ENCODE measurements at places on chromosomes 2 and 18.
A peak's percentile ranks its signal among the peaks of the same experiment; 100 is the strongest.

DNA sequence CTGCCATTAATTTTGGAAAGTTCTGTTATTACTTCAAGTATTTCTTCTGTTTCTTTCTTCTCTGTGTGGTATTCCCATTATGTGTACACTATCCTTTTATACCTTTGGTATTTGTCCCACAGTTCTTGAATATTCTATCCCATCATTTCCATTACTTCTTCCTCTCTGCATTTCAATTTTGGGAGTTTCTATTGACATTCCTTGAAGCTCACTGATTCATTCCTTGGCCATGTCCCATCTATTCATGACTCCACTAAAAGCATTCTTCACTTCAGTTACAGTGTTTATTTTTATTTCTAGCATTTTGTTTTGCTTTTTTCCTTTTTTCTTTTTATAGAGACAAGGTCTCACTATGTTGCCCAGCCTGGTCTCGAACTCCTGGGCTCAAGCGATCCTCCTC, 30.3 kb downstream of the PROC start:
- DNase-seq: no peak

GRCh38 chr2:238895891-238896600, 48.2 kb downstream of the TWIST2 start:
- DNase-seq: no peak

DNA sequence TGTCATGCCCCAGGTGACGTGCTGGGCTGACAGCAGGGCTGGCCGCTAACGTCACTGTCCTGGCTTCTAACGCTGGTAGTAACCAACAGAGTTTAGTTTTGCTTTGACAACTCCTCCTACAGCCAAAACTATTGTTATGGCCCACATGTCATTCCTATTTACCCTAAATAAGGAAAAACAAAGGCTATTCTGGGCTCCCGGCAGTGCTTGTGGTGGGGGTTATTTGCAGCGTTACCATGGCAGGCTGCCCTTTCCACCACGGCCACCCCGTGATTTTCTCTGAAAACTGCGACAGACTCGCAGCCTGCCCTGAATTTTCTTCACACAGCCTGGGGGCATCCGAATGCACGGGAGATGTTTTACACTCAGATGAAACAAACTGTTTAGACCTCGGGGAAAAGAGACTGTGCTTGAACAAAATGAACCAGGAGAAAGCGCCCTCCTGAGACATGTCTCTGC, 115.2 kb downstream of the FAM210A start:
- no peak for DNase-seq

DNA sequence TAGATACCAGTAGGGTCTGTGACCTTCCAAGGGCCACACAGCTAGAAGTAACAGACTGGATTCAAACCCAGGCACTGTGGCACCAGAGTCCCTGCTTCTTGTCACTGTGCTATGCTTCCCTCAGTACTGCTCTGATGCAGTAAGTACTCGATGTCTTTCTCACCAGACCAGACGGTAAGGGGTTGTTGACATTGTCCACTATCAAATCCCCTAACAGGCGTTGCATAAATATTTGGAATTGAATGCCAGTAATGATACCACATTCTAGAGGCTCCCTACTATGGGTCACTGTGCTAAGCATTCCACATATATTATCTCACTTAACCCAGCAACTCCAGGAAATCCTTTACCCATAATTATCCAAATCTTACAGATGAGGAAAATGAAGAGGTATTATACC, 223.1 kb downstream of the C1D start:
- no peak for DNase-seq

GRCh38 chr2:88321449-88322248, 130.8 kb downstream of the FOXI3 start:
- no peak for DNase-seq

DNA sequence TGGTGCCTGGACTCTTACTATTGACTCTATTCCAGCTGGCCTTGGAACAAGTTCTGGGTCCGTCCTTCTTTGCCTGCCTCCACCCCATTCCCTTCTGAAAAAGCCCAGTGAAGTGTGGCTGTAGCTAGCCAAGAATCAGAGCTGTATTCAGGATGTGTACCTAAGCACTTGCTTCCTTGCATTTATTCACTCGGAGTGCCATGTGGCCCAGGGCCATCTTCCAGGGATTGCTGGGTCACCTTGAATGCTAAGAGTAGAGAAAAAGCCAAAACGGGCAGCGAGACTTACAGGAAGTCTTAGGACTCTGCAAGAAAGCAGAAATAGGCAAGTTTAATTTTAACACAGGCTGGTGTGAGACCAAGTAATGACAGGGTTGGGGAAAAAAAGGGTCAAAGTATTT, 4.1 kb downstream of the ITGA6 start:
- no peak for DNase-seq

DNA sequence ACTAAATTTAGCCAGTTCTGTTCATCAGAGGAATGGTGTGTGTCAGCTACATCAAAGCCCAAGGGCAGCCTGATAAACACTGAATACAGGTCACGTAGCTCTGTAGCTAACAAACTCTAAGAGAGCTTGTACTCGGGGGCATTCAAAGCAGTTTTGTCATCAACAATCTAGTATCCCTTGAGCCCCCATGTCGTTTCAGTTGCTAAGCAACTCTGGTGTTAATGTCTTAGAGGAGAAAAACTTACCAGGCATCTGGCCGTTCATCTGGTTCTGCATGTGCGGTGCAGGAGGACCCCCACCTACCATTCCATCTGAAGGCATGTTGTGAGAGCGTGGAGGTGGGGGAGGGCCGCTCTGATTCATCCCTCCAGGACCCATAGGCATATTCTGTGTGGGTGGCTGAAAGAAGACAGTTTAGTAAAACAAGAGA, 33.1 kb downstream of the SS18 start:
- no peak for DNase-seq

GRCh38 chr2:232085164-232085563, 123.7 kb downstream of the DIS3L2 start:
- DNase-seq: no peak

- no peak for DNase-seq
Observed at GRCh38 chr2:182540252-182540651, 113.4 kb upstream of the PDE1A start.

DNA sequence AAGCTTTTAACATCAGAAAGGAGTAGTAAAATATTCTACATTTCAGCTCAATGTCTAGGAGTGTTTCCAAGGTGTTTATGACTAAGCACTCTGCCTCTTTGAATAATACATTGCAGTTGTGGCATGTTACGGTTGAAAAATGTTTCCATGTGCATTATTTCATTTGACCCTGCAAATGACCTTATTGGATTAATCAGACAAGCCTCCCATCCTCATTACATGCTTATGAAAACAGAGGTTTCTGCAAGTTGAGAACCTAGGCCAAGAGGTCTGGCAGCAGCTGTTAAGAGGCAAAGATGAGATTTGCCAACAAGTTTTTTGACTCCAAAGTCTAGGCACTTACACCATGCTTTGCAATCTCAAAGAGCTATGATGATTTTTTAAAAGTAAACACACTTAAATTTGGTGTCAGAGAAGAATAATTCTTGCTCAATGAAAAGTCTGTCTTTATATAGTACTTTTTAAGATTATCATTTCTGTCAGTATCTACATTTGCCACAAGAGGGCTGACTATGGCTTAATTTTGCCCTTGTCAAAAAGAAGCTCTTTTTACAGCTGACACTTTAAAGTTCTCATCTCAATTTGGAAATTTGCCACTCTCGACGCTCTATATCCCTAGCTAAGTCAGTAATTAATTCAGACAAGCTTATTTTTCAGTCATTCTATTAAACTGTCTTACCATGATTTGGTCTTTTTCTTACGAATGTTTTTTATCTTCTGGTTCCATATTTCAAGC, 260.6 kb downstream of the PAX3 start:
- DNase-seq: no peak

- no peak for DNase-seq
Observed at GRCh38 chr2:106143495-106144215, 50.4 kb downstream of the UXS1 start.

GRCh38 chr2:100281521-100282438, 40.5 kb downstream of the LONRF2 start:
- no peak for DNase-seq

- no peak for DNase-seq
Observed at GRCh38 chr18:8252371-8252770, 356.9 kb upstream of the RAB12 start.

GRCh38 chr18:79950515-79951341, 725 bp downstream of the SLC66A2 start:
- DNase-seq: peak; percentile 39

GRCh38 chr18:27707201-27707600, 469.7 kb downstream of the CDH2 start:
- no peak for DNase-seq

GRCh38 chr2:119792907-119793312, 33.2 kb downstream of the PTPN4 start:
- no peak for DNase-seq

DNA sequence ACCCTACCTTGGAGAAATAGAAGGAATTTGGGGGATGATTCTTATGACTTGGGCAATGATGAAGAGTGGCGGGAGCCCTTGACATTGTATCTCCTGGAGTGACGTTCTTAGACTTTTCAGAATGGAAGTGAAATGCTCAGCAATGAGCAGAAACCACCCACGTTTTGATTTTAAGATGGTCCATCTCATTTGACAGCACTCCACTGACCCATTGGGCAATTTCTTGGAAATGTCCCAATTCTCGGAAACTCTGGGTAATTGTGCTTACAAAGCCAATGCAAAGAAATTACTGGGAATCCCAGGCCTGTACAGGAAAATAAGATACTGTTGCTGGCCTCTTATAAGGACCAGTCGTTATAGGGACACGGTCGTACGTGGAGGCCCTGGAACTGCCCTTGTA, 170.0 kb upstream of the COPS8 start:
- DNase-seq: no peak

GRCh38 chr2:12044857-12045256, 298.4 kb downstream of the LPIN1 start:
- no peak for DNase-seq

- no peak for DNase-seq
Observed at GRCh38 chr2:7693246-7694075, 776.2 kb downstream of the RNF144A start.

GRCh38 chr2:226256709-226257376, 542.8 kb downstream of the IRS1 start:
- DNase-seq: no peak

DNA sequence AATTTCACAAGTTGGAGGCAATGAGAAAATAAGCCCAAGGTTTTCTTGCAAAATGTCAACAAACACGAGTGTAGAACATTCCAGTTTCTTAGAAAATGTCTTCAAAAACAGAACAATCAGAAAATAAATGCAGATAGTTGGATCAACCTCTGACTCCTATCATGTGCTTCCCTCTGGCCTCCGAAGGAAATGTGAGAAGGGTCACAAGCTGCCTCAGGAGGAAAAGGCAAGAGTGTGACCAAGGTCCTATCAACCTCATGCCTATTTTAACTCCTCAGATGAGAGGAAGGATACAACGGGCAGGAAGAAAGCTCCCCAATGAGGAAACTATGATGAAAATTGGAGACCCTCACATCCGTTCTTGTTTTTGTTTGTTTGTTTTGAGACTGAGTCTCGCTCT, 7.9 kb downstream of the SCYGR5 start:
- no peak for DNase-seq

GRCh38 chr2:232928551-232929302, 58.7 kb downstream of the SNORC start:
- DNase-seq: no peak

DNA sequence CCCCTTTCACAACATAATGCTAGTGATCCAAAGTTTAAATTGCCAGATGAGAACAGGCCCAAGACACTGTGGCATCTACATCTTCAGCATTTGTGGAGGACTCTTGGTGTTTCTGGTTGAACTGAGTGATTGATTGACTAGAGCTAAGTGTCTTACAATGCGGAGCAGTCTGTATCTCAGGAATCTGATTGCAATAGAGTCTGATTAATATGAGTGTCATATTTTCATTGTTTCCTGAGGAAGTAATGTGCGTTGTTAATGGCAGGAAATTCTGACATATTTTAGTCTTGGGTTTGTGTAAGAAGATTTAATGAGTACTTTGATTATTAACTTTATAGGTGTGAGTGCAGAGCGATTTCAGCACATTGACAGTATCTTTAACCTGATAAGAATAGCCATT, 82.0 kb upstream of the PROKR1 start:
- no peak for DNase-seq

DNA sequence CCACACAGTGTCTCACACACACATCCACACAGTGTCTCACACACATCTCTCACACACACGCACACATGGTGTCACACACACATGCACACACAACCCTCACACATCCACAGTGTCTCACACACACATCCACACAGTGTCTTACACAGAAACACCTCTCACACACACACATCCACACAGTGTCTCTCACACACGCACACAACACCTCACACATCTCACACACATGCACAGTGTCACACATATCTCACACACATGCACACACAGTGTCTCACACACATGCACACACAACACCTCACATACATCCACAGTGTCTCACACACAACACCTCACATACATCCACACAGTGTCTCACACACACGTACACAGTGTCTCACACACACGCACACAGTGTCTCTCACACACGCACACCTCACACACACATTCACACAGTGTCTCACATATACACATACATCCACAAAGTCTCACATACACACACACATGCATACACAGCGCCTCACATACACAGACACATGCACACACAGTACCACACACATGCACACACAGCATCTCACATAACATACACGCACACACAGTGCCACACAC, 473.9 kb upstream of the HS6ST1 start:
- DNase-seq: no peak

DNA sequence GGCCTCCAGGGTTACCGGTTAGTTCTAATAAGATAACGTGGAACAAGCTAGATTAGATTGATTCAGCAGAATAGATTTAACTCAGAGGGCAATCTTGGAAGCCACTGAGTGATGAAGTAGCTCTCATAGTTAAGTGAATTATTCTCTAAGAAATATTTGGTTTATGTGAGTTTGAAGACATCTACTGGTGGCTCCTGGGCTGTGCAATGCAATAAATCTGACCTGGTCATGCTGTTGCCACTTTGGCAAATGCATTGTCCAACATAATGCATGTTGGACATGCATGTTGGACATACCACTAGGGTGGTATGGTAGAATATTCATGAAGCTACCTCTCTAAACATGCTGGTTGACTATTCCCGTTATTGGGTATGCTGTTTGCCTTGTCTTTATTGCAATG, 493.7 kb upstream of the VRK2 start:
- DNase-seq: no peak

DNA sequence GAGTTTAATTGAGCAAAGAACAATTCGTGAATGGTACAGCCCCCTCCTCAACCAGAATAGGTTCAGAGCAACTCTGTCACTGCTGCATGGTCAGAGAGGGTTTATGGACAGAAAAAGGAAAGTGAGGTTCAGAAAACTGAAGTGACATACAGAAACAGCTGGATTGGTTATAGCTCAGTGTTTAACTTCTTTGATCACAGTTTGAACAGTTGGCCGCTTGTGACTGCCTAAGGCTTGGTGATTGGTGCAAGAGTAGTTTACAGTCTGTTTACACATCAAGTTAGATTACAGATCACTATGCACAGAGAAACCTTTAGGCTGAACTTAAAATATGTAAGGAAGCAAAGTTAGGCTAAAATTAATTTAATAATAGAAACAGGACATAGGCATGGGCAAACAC, 459.2 kb downstream of the KCNJ3 start:
- no peak for DNase-seq

Data from stimulated activated CD4-positive, alpha-beta T cell treated with anti-CD3 and anti-CD28 coated beads, Interleukin-2, amount 100 ng/mL, for 24 hours (primary cell).